ENCODE measurements at places on chromosomes 7 and 10.

- DNase-seq: no peak
Measured at GRCh38 chr7:100837099-100837836, 9.9 kb upstream of the EPHB4 start.

DNA sequence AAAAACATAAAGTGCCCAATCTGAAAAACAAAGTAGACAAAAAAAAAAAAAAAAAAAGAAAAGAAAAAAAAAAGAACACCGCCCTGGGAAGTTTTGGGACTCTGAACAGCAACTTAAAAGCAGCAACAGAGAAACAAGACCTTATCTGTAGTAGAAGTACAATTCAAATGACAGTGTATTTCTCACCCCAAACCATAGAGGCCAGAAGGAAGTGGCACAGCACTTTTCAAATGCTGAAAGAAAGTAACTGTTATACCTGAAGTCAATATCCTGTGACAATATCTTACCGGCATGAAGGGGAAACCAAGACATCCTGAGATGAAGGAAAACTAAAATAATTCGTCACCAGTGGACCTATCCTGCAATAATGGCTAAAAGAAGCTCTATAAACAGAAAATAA, 112.1 kb downstream of the DNAJC1 start:
- no peak for DNase-seq

GRCh38 chr7:10222976-10223375, 750.7 kb upstream of the PHF14 start:
- DNase-seq: no peak

GRCh38 chr10:76647301-76647700, 990.3 kb downstream of the KCNMA1 start:
- DNase-seq: no peak

- DNase-seq: no peak
Measured at GRCh38 chr10:117544004-117544701, 1.6 kb downstream of the EMX2 start.

DNA sequence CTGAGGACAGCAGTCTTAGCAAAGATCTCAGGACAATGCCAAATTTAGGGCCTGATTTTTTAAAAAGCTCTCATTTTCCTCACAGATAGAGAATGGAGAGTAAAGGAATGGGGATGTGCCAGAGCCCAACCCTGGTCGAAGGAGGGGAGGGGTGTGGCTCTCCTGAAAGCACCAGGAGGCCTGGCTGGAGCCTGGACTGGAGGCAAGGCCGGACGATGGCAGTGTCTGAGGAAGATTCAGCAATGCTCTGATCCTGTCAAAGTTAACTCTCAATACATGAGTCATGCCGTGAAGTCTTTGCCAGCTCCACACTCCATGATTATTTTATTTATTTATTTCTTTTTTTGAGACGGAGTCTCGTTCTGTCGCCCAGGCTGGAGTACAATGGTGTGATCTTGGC, 108.3 kb downstream of the UPF2 start:
- DNase-seq: no peak

DNA sequence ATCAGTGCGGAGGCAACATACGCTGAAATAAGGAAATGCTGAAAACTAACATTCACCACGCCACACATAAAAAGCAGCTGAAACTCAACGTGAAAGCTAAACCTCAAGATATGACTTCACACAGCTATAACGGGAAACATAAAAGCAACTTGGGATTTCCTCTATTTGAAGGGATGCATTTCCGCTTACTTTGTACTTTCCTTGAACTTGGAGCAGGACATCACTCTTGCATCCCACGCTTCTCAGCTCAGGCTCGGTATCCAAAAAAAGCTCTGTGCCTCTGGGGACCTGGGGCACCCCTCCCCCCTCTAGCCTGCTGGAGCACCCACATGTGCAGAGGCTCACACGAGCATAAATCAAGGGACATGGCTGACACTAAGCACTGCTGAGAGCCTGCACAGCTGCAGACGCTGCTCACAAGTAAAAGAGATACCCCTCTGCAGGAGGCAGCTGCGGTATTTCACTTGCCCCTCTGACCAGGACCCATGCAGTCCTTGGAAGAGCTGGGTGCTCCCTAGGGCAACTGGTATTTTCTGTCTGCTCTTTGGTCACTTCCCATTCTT, 34.2 kb downstream of the PARD3 start:
- DNase-seq: peak; percentile 64

- DNase-seq: no peak
Measured at GRCh38 chr10:133199992-133200611, 29.9 kb upstream of the UTF1 start.

- DNase-seq: peak; percentile 61
Measured at GRCh38 chr10:94292434-94293090, 70.2 kb downstream of the NOC3L start.

DNA sequence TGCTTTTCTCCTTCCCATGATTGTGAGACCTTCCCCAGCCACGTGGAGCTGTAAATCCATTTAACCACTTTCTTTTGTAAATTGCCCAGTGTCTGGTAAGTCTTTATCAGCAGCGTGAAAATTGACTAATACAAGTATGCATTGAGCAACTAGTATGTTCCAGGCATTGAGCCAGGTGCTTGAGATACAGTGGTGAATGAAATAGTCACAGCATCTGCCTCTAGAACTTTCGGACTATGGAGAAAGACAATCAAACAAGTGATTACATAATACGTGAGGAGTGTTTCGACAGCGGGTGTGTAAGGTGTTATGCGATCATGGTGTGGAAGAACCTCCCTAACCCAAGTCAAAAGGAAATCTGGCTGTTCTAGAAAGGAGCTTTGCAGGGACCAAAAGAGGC, 21.6 kb upstream of the NUP205 start:
- DNase-seq: no peak

- peak; percentile 57 for DNase-seq
Measured at GRCh38 chr10:102642736-102643335, 1.4 kb upstream of the TRIM8 start.

DNA sequence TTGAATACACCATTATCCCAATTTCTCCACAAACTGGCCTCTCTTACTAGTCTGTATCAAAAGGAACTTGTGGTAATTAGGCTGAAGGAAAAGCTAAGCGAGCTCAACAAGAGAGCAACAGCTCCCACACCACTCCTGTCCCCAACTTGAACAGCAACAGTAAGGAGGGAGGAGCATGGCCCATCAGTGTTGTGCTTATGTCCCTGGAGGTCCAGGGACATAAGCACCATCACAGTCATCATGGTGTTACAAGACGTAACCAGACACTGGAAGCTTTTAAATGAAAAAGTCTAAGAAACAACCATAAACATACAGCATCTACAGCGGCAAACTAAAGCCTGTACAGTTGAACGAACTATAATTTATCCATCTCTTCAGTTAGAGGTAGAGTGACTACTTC, 989 bp downstream of the ERLIN1 start:
- DNase-seq: peak; percentile 52

DNA sequence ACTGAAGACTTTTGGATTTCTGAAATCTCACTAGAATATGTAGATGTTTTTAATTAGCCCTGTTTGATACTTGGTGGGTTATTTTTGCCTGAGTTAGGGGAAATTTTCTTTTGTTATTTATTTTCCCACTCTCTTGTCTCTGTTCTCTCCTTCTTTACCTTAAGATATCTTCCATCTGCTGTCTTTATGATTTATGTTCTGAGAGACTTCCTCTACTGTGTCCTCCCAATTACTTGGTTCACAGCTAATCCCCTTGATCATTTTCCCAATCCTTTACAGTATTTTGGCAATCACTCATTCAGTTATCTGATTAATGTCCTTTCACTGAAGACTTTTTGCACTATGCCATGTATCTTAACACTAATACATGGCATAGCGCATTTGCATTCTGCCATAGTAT, 49.5 kb upstream of the SRPK2 start:
- DNase-seq: no peak

DNA sequence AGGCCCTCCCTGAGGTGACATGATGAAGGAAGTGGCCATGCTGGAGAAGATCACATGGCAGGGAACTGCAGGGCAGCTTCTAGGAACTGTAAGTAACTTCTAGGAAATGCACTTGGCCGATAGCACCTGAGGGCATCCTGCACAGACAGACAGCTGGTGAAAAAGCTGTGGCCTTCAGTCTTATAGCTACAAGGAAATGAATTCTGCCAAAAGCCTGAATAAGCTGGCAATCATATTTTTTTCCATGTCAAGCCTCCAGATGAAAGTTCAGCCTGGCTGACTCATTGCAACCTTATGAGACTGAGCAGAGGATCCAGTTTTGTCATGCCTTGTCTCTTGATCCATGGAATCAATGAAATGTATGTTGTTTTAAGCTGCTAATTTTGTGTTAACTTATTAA, 91.1 kb upstream of the CACNA2D1 start:
- peak; percentile 2 for DNase-seq

- DNase-seq: no peak
Measured at GRCh38 chr10:92773776-92774175, 74.5 kb upstream of the EXOC6 start.
